ENCODE measurements at places on chromosomes 2 and 18.

DNA sequence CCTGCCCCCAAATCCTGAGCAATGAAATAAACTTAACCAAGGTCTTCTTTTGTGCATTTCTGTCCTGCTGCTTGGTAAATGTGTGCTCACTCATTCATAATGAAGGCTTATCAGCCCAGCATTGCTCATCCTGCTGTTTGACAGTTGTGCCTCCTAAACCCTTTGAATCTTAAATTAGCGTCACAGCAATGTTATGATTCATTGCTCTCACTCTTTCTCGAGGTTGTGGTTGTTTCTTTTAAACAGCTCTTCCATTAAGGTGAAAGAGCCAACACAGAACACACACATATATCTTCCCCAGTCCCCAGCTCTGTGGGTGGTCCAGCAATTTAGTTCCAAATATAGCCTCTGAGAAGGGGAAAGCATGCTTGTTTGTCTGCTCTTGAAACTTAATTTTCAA lies 84.0 kb downstream of the EVA1A start:
- no peak for DNase-seq

DNA sequence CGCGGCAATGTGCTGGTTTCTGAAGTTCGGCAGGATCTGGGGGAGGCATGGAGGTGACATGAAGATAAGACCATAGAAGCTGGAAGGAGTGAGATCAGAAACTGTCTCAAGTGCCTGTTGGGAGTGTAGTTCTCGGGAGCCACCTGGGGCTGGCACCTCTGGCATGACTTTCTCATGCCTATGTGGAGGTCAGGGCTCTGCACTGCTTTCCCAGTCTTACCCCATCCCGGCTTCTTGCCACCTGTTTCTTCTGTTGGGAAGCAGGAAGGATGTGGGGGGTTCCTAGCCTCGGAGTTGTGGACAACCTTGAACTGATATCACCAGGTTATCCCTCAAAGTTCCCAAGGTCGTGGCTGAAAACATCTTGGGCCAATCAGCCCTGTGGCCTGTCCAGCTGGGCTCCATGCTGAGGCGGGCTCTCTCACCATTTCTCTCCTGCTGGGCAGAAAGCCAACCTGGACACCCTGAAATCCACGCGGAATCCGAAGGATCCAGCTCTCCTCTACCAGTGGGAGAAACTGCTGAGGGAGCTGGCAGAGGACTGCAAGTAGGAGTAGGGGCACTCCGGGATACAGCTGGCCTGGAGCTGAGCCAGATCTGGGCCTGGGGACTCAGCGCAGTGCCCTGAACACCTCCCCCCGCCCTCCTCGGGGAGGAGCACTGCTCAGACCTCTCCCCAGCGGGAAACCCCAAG lies 42.5 kb downstream of the FER1L5 start:
- DNase-seq: no peak

DNA sequence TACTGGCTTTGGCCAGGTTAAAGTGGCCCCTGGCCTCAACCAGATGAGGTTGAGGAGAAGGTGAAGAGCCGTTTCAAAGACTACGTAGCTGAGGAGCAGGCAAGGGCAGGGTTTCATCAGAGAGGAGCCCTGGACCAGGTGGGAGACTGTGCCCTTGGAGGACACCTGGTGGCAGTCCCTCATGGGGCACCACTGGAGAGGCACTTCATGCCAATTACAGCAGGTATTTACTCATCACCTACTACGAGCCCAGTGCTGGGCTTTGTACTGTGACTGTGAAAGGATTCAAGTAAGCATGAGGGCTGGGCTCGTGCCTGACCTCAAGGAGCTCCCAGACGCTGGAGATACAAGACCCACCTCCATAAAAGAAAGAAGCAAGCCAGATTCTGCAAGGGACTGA lies 37.6 kb downstream of the SMAD7 start:
- DNase-seq: peak; percentile 43

GRCh38 chr2:29024882-29025430 lies 43.9 kb downstream of the TOGARAM2 start:
- no peak for DNase-seq

DNA sequence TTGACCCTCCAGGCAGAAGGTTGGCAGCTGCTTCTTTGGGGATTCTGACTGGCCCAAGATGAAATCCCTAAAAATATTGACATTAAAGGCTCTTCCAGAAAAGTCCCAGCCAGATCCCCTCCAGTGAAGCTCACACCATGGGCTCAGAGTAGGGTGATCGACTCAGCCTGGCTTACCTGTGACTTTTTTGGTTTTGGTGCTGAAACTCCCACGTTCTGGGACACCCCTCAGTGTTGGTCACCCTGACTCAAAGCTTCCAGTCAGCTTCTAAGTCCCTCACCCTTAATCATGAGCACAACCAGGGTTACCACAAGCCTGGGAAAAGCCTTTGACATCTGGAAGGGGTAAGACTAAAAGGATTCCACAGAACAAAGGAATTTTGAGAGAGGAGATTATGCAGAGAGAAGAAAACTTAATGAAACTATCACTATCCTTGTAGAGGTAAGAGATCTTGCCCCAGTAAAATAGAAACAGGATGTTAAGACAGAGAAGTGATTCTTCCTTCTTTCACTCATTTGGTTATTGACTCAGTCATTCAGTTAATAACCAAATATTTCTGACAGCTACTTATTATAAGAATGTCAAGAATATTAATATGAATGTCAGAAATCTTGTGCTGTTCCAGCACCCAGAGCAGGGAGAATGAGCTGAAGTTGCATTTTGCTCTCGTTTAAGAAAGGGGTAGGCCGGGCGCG lies 66.8 kb upstream of the SEC11C start:
- DNase-seq: no peak

GRCh38 chr2:225637259-225637658 lies 237.7 kb downstream of the NYAP2 start:
- no peak for DNase-seq

DNA sequence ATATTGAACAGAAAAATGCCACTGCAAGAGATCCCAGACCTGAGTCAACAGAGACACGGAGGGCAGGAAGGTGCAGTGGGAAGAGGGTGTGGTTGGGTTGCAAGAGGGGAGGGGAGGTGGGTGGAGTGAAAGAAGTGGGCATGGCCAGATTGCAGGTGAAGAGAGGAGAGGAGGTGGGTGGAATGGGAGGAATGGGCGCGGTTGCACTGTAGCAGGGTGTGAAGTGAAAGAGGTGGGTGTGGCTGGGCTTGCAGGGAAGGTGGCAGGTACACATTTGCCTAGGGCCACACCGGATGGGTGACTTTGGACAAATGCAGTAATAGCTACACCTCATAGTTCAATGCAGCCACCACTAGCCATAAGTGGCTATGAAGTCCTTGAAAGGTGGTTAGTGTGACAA lies 71.1 kb downstream of the DOCK10 start:
- DNase-seq: no peak

DNA sequence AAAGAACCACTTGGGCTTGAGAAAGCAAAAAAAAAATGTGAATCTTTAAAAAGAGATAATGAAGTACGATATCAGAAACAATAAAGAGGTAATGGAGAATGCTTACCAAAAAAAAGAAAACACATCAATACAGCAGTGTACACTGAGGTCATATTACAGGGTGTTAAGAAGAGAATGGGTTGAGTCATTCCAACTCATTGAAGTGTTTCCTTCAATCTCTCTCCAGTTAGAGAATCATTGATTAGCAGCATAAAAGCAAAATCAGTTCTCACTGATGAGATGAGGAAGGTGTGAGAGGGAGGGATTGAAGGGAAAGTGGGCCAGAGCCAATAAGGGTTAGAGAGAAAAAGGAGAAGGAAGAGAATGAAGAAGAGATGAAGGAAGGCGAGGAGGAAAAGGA lies 43.9 kb upstream of the SGPP2 start:
- DNase-seq: no peak

DNA sequence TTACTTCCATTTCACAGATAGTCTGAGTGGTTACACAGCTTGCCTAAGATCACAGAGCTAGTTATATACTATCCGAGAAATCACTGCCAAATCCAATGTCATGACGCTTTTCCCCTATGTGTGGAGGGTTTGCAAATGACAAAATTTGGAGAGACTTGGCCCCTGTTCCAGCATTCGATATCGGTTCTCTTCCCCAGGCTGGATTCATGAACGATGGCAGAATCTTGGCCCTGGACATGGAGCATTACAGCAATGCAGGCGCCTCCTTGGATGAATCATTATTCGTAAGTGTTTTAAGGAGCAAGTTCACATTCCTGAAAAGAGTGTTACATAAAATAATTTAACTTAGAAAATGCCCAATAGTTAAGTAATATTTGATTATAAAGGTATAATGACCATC lies 55.1 kb downstream of the AOX1 start:
- no peak for DNase-seq

GRCh38 chr2:44777036-44777435 lies 164.5 kb upstream of the SIX3 start:
- no peak for DNase-seq

- no peak for DNase-seq
Measured at GRCh38 chr2:204449977-204450376, 95.3 kb upstream of the PARD3B start.

DNA sequence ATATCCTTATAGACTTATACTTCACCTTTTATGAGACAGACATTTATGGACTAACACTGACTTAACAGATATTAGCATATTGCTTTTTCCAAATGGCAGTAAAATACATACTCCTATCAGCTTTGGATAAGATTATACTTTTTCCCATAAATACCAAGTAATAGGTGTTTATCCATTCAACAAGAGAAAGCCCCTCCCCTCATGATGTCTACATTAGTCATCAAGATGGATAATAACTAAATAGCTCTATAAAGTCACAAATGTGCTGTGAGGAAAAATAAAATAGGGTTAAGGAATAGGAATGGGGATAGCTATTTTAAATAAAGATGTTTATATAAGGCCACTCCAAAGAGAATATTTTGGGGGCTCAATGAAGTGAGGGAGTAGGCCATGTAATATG lies 39.4 kb downstream of the CSRNP3 start:
- no peak for DNase-seq

DNA sequence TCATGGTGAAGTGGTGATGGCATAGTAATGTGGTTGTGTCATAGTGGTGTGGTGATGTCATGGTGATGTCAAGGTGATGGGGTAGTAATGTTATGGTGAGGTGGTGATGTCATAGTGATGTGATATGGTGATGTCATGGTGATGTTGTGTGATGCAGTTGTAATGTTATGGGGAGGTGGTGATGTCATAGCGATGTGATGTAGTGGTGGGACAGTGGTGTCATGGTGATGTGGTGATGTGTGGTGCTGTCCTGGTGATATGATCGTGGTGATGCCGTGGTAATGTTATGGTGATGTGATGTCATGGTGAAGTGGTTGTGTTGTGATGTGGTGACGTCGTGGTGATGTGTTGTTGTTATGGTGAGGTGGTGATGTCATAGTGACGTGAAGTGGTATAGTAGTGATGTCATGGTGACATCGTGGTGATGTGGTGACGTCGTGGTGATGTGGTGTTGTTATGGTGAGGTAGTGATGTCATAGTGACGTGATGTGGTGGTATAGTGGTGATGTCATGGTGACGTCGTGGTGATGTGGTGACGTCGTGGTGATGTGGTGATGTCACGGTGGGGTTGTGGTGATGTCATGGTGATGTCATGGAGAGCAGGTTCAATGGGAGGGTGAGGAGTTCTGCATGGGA lies 242.7 kb upstream of the MYT1L start:
- DNase-seq: no peak

DNA sequence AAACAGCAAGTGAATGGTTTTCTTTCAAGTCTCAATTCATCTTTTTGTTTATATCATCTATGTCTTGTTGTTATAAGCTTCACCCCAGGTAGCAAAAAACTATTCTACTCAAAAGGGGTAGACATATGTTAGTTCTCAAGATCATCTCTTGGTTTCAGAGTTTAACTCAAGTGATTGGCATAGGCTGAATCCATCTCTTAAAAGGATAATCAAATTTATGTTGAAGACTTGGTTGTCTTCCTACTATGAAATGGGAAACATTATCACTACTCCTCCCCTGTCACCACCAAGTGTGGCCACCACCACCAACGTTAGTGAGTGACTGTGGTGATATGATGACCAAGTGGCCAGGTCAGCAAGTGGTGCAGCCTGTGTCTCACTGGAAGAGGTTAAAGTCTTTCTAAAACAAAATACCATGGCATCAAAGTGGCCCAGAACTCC lies 1.5 kb downstream of the IL1B start:
- no peak for DNase-seq

DNA sequence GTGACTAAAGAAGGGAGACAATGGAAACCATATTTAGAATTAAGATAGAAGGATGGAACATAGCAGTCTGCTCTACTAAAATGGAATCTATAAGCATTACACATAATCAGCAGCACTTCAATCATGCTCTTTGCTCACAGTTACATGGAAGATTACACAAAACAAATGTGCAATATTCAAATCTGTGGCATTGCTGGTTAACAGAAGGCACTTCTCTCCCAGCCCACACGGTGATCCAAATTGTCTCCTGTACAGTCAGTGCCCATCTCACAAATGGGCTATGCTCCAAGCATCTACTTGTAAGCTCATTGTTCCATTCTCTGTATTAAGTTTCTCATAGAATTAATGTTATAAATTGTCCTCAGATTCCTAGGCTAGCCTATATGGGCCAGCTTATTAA lies 716.6 kb downstream of the NRXN1 start:
- no peak for DNase-seq

DNA sequence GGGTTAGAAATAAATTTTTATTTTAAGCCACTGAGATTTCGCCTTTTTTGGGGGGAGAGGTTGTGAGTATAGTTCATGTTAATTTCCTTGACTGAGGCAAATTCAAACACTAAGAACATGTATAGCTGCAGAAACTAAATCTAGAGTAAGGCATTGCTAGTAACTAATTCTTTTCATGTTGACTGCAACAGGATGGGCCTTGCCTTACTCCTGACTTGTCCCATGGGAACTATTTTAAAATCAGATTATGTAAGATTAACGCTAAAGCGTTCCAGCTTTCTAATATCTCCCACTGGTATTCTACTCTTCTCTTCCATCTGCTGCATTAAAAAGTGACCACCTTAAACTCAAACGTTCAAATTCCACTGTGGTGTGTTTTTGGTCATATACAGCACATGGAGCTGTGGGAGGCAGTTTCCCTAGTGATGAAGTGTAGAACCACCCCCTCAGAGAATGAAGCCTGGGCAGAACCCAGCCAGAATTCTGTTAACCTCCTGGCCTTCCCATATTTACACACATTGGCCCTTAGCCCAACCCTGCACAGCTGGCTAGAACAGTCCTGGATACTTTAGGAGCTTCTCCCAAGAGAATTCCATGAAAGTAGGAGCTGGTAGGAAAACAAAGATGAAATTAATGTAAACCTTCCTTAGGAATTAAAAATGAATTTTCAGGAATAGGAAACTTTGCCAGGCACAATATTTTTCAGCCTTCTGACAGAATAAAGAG lies 687.8 kb downstream of the SLC4A3 start:
- no peak for DNase-seq

DNA sequence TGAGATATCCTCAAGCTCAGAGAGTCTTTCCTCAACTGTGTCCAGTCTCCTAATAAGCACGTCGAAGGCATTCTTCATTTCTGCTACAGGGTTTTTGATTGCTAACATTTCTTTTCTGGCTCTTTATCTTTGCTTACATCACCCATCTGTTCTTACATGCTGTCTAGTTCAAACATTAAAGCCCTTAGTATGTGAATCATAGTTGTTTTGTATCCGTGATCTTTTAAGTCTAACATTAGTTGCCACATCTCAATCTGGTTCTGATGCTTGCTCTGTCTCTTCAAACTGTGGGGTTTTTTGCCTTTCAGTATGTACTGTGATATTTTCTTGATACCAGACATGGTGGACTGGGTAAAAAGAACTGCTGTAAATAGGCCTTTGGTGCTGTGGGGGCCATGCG lies 235.2 kb downstream of the SH3RF3 start:
- no peak for DNase-seq

All from right cardiac atrium (tissue), 5 donors.